Suppressor macrophage treated with lipopolysaccharide for 4 hours (primary cell): ENCODE measurements at places on chromosomes 2 and 18.

GRCh38 chr2:23330214-23330613, 54.8 kb upstream of the KLHL29 start:
- no peak for DNase-seq

DNA sequence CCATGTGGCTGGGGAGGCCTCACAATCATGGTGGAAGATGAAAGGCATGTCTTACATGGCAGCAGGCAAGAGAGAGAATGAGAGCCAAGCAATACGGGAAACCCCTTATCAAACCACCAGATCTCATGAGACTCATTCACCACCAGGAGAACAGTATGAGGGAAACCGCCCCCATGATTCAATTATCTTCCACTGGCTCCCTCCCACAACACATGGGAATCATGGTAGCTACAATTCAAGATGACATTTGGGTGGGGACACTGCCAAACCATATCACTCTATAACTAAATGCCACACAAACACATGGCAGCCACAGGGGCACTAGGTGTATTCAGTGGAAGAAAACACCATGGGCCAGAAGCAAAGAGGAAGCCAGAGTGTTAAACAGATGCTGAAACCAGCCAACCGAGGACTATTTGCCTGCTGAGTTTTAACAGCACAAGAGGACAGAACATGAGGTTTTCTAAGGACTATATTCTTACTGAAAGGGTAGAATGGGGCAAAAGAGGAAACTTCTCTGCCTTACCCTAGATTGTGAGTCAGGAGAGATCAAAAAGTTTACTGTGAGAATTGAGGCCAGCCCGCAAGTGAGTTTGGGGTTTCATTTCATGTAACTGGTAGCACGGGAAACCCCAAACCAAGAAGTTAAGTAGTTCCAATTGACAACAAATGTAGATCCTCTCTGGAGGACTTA, 49.2 kb downstream of the SIGLEC15 start:
- peak; percentile 69 for DNase-seq

DNA sequence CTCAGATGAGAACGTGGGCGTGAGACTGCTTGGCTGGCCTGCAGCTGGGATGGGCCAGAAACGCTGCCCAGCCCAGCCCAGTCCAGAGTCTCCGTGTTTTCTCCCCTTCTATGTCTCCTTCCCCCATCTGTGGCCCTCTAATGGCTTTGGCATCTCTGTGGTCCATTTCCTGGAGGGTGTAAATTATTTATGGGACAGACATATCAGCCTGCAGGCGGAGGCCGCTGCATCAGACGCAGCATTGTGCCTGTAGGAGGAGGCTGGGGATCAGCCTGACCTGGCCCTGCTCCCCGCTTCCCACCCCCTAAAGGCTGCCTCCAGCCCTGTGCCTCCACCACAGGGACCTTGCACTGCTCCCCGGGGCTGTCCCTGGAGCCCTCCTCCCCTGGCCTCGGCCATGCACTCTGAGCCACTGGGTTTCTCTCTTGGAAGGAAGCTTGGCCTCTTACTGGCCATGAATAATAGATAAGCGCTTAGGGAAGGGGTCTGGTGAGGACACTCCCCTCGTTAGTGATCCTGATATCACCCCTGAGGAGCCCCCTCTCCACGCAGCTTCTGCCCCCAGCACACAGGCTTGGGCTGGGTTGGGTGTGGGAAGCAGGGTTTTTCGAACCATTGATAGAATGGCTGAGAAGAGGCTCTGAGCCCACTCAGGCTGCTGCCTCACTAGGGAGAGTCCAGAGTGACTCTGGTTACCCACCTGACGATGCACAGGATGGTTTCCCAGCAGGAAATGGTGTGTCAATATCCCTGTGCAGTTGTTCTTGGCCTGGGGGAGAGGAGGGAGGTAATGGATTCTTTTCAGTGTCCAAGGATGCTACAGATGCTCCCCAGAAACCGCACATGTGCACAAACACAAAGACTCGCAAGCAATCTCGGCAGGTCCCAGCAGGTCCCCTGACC, 185.5 kb downstream of the MYCN start:
- DNase-seq, result no peak

DNA sequence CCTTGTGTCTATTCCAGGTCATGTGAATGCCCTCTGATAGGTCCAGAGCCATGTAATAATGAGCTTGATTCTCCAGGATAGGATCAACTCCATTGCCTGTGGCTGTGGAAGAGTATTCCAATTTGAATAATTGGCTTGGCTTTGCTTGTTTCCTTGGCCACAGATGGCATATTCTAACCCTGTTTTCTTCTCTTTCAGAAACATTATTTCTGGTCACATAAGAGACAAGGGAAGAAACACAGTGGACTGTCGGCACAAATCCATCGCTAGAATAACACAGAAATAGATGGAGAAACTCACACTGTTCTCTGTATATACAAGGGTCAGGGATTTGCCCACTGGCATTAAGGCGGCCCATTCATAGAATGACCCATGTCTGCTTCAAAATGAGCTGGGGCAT, 278.4 kb upstream of the CCDC68 start:
- no peak for DNase-seq

DNA sequence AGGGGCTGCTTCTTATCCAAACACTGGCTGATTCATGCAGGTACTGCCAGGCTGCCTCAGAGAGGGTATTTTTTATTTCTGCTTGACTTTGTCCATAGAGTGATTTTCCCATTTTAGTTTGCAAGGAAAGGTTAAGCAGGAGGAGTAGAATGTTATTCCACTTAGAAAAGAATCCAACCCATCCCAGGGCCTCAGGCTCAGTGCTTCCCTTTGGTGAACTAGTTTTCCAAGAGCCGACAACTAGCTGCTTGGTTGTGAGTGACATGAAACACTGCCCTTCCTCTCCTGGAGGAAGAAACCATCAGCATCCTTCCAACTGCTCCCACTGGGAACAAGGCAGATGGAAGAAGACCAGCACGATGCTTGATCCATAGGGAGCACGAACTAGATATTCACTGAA, 58.5 kb downstream of the BCL2 start:
- DNase-seq, result no peak

DNA sequence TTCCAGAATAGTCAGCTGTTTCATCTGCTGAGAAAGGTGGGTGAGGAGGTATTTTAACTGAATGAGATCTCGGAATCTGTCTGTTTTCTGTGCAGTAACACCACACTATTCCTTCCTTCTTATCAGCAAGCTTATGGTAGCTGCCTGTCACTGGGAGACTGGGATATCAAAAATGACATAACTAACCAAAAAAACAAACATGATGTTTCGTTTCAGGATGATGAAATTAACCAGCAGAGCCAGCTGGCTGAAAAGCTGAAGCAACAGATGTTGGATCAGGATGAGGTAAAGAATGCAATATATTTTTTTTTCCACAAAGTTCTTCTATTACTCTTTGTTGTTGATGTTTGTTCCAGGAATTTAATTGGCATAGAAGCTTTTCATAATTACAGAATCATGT, 59.8 kb upstream of the LYPD6B start:
- no peak for DNase-seq

GRCh38 chr2:189261431-189261841, 81.9 kb upstream of the COL5A2 start:
- DNase-seq, result no peak

- no peak for DNase-seq
Observed at GRCh38 chr2:135991861-135992260, 6.4 kb upstream of the DARS1 start.

DNA sequence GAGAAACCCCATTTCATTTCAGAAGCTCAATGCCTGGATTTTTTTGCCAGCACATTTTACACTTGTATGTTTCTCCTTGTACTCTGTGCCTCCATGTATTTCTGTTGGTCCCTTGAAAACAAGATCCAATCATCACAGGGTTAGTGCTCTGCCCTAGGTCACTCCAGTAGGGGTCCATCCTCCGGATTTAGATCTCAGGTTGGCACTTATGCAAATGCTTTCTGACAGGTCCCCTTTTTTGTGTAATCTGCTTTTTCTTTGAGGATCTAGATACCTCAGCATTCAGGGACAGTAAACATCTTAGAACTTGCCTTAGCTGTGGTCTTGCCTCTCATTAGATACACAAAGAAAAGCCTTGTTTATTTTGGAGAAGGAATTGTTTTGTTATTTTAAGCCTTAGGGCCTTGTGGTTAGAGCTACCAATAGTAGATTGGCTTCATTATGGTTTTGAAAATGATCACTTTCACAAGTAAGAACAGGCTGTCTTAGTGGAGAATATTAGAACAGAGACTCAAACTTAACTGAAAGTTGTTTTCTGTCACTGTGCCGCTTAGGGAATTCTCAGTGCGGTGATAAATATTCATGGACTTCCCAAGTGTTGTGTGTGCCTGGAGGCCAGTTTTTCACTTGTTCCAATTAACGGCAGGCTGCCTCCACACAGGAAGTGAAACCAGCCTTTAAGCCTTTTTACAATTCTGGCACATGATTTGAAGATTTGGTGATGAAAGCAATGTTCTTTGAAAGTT, 7.8 kb downstream of the MERTK start:
- peak; percentile 83 for DNase-seq

DNA sequence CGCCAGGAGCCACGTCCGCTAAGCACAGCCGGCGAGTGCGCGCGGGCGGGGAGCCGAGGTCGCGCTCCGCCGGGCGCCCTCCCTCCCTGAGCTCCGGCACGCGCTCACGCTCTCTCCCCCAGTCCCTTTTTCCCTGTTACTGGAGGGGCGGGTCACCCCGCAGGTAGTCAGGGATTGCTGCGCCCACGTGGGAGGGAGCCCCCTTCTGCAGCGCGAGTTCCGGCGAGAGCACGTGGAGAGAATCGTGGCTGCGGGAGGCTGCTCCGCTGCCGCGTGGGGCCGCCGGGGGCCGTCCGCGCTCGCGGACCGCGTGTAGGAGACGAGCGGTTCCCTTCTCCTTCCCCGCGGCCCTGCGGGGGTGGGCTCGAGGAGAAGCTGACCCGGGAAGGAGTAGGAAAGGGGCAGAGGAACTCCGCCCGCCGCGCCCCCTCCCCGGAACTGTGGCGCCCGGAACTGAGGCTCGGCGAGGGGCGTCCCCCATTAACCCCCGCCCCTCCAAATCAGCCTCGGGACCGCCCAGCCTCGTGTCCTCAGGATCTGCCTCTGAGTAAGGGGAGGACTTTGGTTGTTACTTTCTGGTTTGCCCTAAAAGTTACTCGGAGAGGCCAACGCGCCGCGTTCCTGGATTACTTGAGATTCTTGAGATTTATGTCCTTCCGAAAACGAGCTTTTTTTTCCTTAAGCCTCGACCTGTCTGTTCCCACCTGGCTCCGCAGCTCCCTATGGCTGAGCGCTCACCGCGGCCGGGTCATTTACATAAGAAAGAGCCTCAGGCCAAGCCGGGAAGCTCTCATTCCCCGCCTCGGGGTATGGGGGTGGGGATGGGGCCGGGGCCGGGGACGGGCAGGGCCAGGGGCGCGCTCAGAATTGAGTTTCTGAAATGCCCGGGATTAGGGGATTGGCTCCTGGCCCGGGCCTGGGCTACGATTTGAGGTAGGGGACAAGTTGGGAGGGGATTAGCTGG, 1.1 kb downstream of the HK2 start:
- peak; percentile 86 for DNase-seq

GRCh38 chr18:21389283-21389682, 147.3 kb downstream of the GREB1L start:
- no peak for DNase-seq
